ENCODE measurements at places on chromosomes 3 and 15.

GRCh38 chr15:96336108-96336595 is 5.7 kb downstream of the NR2F2 start:
- no peak for DNase-seq

GRCh38 chr15:71424765-71425164 is 309.5 kb downstream of the THSD4 start:
- DNase-seq, result no peak

GRCh38 chr3:188294113-188294512 is 140.2 kb downstream of the LPP start:
- DNase-seq, result no peak

- DNase-seq, result no peak
Measured at GRCh38 chr3:138467931-138468330, 33.5 kb downstream of the ESYT3 start.

DNA sequence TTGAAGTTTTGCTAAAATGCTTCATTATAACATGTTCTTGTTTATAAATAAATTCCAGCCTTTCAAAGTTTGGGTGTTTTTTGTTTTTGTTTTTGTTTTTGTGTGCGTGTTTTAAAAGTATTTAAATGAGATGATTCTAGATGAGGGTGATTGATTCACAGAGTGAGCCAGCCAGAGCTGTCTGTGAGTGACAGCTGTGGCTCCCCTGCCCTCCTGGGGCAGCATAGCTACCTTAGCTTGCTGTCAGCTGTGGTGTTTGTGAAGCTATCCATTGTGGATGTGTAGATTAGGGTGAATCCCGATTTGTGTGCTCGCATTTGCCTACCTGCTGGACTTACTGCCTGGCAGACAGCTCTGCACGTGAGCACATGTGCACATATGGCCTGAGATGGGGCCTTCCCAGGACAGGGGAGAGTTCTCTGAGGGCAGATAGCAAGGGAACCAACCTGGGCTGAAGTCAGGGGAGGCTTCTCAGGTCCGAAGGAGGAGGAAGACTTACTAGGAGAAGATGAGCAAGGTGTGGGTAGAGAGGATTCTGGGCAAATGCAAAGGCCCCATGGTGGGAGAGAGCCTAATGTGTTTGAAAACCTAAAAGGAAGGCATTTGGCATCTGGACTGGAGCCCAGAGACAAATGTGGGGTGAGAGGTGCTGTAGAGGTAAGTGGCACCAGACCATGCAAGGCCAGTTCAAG is 124.2 kb downstream of the EEFSEC start:
- no peak for DNase-seq

DNA sequence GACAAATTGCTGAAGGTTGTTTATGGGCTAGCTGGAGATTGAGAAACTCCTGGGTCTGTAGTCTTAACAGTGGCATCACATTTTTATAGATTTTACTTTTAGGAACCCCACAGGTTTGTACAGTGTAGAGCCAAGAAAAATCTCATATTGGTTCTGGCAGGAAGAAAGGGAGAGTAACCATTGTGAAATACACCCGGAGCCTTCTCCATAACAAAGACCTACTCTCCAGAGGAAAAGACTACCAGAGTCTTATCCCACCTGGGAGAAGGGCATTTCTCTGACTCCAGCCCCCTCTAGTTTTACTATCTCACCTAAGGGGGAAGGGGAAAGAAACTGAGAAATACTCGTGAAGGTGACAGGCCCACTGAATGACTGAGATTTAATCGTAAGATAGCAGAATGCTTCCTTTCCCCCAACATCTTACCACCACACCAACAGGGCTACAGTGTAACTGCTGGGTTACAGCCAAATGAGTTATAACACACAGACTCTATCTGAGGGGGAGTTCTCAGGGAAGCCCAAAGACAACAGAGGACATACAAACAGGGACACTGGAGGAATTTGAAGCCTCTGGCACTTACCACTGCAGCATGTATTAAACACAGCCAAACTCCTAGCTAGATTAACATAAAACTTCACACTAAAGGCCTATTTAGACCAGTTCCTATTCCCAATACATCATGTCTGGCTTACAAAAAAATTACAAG is 56.1 kb downstream of the SYN2 start:
- DNase-seq, result no peak

GRCh38 chr3:69182588-69183316 is 60.4 kb upstream of the LMOD3 start:
- DNase-seq, result no peak

DNA sequence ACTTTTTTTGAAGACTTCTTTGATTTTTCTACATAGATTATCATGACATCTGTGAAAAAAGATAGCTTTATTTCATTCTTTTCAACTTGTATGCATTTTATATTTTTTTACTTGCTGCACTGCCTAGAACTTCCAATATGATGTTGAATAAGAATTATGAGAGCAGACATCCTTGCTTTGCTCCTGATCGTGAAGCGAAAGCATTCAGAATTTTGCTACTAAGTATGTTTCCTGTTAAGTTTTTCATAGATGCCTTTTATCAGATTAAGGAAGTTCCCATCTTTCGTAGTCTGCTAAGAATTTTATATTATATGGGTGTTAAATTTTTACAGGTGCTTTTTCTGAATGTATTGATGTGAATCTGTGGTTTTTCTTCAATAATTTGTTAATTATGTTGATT is 163.4 kb upstream of the GADL1 start:
- DNase-seq, result no peak

- DNase-seq, result no peak
Measured at GRCh38 chr3:44530911-44531310, 24.1 kb upstream of the ZKSCAN7 start.

GRCh38 chr15:63023351-63023945 is 19.1 kb upstream of the TPM1 start:
- no peak for DNase-seq

- no peak for DNase-seq
Measured at GRCh38 chr15:93987068-93987467, 244.3 kb upstream of the MCTP2 start.

DNA sequence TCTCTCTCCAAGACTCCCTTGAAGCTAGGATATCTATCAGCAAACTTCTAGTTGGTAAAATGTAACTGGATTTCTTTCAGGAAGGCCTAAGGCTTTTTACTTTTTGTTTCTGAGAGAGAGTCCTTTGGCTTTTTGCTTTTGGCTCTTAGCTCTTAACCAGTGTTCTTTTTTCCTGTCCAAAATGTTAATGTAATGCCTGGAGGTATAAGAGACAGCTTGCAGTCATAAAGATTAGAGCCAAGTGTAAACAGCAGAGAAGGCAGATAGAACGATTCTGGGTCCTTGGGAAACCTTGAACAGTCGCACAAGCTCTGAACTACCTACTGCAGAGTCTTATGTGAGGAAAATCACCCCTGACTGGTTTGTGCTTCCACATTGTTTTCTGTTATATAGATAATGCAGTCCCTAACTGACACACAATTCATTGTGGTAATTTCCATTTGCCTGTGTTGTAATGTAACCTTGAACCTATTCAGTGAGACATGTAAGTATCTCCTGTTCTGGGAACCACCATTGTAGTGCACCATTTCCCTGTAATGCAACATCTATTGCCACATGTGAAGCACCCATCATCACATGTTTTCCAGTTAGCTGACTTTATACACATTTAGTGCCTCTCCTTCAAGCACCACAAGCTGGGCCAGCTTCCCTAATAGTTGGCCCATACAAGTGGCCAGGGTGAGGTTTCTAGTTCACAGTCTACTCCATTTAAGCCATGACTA is 1311.9 kb downstream of the ROBO1 start:
- no peak for DNase-seq

DNA sequence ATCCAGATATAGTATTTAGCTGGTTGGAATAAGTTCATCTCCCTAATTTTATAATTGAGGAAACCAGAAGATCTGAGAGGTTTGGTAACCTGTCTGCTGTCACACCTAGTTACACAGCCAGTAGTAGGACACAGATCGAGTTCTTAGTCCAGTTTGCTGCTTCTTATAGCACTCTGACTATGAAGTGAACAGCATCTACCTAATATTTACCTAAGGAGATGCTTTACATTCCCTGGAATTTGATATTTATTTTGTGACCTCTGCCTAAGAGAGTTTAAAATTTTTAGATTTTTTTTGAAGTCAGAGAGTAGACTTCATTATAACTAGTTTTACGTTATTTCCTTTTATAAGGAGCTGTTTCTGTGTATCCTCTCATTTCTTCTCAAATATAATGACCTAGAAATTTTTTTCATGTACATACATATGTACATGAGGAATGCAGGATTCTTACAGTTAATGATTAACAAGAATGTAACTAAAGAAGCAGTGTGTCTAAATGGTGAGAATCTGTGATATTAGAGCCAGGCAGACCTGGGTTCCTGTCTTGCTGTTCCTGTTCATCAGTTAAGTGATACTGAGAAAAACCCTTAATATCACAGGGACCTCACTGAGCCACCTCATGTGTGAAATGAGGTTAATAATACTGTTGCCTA is 4.3 kb downstream of the ARHGEF26 start:
- DNase-seq, result no peak

DNA sequence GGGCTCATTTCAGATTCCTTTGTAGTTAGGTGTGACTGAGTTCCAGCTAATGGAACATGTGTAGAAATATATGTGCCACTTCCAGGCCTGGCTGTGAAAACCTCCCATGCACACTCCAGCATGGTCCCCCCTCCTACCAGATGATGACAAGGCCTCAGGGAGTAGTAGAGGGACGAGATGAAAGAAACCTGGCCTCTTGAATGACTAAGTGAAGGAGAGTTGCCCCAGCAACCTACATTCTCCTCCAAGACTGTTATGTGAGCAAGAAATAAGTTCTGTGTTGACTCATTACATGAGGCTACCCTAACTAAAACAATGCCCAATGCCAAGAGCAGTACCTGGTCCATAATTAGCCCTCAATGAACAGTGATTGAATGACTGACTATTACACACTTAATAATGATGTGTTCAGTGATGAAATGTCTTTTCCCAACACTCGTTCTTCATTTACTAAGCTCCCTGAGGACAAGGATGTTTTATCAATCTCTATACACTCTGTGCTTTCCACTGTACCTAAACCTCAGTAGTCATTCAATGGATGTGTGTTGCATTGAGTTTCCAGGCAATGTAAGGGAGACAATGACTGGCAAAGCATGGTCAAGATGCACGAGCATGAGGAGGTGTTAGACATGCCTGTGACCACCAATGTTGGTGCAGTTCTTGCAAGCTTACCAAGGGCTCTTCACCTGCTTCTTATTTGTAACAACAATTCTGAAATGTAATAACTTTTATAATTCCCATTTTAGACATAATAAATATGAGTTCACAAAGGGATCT is 62.0 kb upstream of the BCL6 start:
- DNase-seq, result no peak

DNA sequence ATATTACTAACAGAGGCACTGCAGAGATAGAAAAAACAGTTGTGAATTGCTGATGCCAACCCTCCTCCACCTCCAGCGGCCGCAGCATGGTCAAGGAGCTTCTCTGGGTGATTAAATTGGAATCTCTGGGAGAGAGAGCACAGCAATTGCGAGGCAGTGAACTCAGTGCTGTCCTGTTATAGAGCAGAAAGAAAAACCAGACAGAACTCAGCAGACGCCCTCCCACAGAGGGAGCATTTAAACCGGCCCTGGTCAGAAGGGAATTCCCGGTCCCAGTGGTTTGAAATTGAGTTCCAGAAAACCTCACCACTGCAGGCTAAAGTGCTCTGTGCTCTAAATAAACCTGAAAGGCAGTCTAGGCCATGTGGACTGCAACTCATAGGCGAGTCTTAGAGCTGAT is 175.4 kb downstream of the SQOR start:
- DNase-seq, result no peak

DNA sequence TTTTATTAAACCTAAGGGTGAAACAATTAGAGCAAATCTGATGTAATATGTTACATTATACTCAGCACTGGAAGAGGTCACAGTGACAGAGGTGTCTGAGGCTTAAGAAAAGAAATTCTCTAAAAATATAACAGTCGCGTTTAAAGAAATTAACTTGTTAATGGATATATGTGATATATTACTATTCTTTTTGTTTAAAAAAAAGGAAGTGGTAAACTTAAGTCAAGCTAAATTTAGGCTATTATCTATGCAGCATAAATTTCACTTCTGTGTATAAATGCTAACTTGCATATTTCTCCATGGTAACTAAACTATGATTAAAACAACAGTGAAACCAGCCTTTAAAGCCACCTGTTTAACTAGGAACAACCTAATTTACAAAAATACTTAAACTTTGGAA is 191.3 kb downstream of the FOXP1 start:
- no peak for DNase-seq

GRCh38 chr3:52311576-52312119 is 4.5 kb upstream of the DNAH1 start:
- no peak for DNase-seq
